ENCODE measurements at places on chromosomes 16 and 17.
A peak's percentile ranks its signal among the peaks of the same experiment; 100 is the strongest.

- DNase-seq = no peak
Measured at GRCh38 chr17:59734226-59734625, 26.8 kb downstream of the VMP1 start.

DNA sequence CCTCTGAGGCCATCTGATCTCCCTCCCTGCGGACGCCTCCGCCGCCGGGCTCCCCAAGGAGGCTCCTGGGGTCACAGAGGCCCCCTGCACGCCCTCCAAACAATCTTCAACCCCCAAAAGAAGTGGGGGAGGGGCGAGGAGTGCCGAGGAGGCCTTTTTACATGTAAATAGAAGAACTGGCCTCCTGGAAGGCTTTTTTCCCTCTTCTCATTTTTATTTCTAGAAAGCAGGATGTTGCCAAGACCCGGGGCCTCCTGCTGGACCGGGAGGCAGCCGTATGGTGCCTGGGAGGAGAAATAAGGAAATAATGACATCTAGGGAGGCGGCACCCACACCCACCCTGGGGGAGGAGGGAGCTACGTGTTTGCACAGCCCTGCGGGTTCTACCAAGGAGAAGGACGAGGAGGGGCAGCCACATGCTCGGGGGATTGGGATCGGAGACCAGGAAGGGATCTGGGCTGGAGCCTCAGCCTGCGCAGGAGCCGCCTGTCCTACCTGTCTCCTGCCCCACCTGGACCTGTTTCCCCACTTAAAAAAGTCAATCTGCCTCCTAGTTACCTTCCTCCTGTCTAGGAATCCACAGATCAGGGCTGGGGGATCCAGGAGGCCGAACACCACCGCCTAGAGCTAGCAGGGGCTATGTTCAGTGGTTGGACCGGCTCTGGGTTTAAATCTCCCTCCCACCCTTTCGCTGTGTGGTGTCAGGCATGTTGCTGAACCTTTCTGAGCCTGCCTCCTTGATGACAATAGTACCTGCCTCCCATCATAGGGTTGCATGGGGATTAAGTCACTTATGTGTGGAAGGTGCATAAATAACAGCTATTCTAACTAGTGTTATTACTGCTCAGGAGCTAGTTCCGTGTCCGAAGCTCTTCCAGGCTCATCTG, 175.7 kb upstream of the GSE1 start:
- DNase-seq = peak; percentile 73

DNA sequence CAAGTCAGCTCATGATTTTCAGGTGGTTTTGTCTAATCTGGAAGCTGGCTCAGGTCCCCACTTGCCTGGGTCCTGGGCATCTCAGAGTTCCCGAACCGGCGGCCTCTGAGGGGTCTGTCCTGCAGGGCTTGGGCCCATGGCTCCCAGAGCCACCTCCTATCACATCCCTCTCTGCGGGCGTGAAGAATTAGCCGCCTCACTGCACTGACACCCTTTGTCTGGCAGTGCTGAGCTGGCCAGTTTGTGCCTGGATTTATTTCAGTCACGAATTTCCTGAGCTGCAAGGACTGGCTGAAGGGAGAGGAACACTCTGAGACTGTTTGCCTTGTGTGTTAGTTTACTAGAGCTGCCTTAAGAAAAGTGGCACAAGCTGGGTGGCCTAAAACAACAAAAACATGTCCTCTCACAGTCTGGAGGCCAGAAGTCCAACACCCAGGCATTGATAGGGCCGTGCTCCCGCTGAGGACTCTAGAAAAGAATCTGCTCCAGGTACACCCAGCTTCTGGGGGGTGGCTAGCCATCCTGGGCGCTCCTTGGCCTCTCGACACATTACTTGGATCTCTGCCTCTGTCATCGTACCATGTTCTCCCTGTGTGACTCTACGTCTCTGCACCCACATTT, 217.5 kb upstream of the DYNLRB2 start:
- DNase-seq = no peak

DNA sequence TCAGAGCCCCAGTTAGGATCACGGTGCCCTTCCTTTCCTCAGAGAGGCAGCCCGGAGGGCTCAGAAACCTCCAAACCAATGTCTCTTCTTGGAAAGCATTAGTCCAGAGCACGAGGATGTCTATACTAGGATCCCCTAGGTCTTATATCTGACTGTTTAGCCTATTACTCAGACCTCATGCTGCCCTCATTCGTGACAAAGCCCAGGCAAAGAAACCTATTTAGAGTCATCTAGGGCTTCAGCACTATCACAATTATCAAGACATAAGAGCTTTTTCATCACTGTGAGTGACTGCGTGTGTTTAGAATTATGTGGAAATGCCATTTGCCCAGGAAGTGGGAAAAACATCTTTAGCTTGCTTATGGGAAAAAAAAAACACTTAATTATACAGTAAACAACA, 159.8 kb upstream of the NOL11 start:
- no peak for DNase-seq

GRCh38 chr17:7431231-7431630, 2.6 kb downstream of the SPEM3 start:
- DNase-seq = no peak

Data from OCI-M1 (cell line).